Activated CD4-positive, alpha-beta T cell treated with anti-CD3 and anti-CD28 coated beads for 36 hours (primary cell): ENCODE measurements at places on chromosomes 11 and 22. TPM values are rescaled to one million over a fixed set of nuclear protein-coding genes. Genes with fewer than 3 reads are reported as not detected.

The CTR9 gene
- total RNA-seq = 39.7 TPM

DNA sequence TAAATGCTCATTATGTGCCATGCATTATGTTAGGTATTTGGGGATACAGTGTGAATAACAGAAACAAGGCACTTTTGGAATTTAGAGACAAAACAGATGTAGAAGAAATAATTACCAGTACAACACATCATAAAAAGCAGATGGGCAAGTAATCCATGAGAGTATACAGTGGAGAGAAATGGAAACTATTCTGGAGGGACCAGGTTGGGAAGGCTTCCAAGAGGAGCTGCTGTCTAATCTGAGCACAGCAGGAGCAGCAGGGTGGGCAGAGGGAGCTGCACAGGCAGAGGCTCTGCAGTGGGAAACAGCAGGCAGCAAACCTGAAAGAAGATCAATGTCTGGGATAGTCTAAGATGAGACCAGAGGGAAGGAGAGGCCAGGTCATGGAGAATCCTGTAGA, 268.7 kb upstream of the CCDC90B start:
- no peak for DNase-seq

- no peak for DNase-seq
These were observed 33.5 kb downstream of the LRRC10B start for GRCh38 chr11:61542024-61542461.

The PLAAT2 gene
- not detected for total RNA-seq

The IRAG1 gene
- not detected for total RNA-seq

DNA sequence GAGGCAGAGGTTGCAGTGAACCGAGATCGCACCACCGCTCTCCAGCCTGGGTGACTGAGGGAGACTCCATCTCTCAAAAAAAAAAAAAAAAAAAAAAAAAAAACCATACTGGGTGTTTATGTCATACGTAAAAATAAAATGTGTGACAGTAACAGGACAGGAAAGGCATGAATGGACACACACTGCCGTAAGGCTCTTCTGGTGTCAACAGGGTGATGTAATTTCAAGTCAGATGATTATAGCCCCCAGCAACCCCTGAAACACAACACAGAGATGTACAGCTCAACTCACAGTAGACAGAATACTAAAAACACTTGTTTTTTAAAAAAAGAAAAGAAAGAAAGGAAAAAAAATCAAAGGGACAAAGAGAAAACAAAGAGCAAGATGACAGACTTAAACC, 22.2 kb downstream of the SBF1 start:
- no peak for DNase-seq

DNA sequence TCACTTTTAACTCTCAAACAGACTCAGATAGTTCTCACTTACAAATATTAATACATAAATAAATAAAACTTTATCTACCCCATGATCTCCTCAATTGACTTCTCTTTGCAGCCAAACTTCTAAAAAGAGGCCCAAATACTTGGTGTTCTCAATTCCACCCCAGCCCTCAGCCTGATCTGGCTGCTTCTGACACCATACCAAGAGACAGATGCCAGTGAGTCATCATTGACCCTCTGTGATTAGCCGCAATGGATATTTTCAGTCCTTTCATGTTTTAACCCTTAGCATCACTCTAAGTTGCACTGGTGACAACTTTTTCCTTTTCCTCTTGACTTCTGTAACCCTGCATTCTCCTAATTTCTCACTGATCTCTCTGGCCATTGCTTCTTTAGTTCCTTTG, 184.1 kb upstream of the ARHGAP20 start:
- no peak for DNase-seq

GRCh38 chr11:70732881-70733196, 334.5 kb downstream of the CTTN start:
- no peak for DNase-seq

- no peak for DNase-seq
These were observed 335.3 kb downstream of the FAM181B start for GRCh38 chr11:82398300-82398815.

DNA sequence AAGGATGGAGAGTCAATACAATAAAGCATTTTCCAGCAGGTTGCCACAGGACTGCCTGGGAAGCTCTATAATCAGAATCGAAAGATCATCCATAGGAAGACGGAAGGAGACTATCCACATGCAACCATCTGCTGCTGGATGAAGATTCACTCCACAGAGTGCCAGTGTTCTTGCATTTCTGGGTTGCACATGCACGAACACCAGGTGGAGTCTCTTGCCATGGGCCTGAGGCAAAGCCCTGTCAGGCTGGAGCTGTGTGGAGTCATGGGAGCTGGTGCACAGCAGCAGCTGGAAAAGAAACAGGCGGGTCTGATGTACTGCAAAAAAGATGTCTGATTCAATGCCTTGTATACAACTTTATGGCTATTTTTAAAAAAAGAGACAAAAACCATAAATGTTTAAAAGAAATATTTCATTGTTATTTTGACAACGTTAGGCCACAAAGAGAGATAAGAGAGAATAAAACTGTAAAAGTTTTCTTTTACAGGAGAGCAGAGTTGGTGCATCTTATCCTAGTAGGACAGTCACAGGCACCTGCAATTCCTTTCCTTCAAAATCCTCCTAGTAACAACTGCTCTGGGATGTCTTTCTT, 12.9 kb upstream of the FAT3 start:
- no peak for DNase-seq

DNA sequence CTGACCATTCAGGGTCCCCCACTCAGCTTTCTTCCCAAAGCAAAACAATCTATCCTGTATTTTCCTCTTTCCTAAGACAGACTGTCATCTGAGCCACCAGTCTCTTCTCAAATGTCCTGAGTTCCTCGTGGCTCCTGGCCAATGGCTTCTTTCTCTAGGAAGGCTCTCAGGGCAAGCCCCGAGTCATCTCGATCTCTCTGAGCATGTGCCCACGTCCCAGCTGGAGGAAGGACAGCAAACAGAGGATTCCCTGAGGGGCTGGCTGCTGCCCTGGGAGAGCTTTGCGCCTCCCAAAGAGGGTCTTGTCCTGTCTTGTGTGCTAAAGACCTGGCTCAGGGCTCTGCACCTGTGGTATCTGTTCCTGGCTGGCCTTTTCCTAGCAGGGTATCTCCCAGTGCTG, 8.3 kb downstream of the SLC37A2 start:
- no peak for DNase-seq

DNA sequence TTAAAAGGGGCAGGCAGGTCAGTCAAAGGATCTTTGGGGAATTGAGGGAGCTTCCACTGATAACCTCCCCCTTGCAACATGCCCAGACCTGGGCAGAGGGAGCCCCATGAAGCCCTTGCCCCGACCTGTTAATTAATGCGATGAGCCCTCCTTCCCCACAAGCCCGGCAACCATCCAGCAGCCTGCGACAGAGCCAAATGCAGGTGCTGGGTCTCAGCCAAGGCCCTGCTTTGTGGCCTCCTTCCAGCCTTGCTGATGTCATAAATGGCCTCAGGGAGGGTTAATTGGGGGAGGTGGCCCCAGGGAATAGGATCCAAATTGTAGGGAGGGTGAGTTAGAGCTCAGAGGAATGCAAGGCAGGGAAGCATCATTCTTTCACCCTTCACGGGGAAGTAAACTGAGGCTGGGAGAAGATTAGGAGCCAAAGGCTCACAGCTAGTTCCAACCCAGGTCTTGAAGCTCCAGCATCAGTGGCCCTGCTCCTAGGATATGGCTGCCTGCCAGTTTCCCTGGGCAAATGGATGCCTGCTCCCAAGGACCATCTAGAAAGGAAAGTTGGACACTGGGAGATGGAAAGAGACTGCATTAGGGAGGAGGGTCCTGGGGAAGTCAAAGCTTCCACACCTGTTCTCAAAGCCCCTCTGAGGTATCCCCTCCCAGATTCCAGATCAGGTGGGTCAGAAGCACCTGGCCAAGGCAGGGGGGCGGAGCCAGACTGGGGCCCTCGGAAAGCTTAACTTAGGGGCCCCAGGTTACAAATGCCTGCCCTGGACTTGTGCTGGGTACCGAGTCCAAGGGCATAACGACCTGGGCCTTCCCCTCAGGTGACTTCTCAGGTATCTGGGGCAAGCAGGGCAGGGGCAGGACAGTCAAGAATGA, 34.1 kb downstream of the LMO1 start:
- DNase-seq = no peak

GRCh38 chr11:36948460-36949127, 350.6 kb upstream of the RAG2 start:
- no peak for DNase-seq

DNA sequence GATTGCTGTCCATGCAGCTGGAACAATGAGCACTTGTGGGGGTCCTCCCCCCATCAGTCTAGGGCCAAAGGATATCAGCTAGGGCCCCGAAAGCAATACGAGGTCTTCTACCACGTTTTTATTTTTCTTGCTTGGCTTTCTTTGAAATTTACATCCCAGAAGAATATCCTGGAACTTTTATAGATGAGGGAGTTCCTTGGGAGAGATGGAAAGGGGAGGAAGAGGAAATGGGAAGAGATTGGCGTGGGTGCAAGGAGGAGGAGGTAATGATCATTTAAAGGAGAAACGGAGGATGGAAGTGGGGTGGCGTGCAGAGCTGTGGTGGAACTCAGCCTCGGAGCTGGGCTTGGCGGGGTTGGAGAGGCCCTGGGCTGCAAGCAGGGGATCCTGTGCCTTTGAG, 90.3 kb downstream of the SNX19 start:
- DNase-seq = no peak

The MN1 gene
- total RNA-seq = 0.05 TPM

DNA sequence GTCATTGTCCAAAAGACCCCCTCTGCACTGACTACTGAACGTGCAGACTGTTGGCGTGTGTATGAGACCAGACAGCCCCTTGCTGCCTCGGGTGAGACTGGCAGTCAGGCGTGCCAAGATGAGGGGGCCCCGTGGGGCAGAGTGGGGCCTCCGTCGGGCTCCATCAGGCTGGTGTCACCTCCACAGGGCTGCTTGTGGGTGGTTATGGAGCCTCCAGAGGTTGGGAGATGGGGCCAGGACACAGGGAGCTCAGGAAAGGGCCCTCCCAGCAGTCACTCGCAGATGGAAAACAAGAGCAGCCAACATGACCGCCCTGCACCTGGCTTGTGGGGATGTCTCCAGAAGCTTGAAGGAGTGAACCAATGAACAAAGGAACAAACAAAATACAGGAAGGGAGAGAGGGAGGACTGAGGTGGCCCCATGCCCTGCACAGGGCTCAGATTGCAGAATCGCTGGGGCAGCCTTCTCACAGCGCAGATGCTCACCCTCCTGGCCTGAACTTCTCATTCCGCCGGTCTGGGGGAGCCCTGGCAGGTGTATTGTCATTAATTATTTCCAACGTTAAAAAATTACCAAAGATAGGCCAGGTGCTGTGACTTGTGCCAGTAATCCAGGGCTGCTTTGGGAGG, 5.5 kb upstream of the PHLDA2 start:
- peak; percentile 4 for DNase-seq

- DNase-seq = no peak
These were observed 68.9 kb downstream of the CSTPP1 start for GRCh38 chr11:47005441-47005840.

GRCh38 chr11:2625183-2625582, 74.6 kb downstream of the KCNQ1OT1 start:
- no peak for DNase-seq
